Mesenteric fat pad (tissue), 1 donor: ENCODE measurements at places on chromosomes 5 and 9. TPM values are rescaled to one million over a fixed set of nuclear protein-coding genes. Genes with fewer than 3 reads are reported as not detected.

NOXA1 gene
- total RNA-seq: 3.2 TPM

NRARP gene
- total RNA-seq: 16.3 TPM

CA9 gene
- total RNA-seq: not detected

STC2 gene
- 15.5 TPM for total RNA-seq

SEMA4D gene
- total RNA-seq: 16.9 TPM

KLF4 gene
- 386 TPM for total RNA-seq

ZBTB5 gene
- 5.6 TPM for total RNA-seq

ORM2 gene
- not detected for total RNA-seq

IL31RA gene
- total RNA-seq: not detected

MOB3B gene
- total RNA-seq: 3.8 TPM

ITGA1 gene
- total RNA-seq: 62.3 TPM

PCDHGA2 gene
- total RNA-seq: 3.7 TPM

PTPN3 gene
- total RNA-seq: 6.3 TPM

SHROOM1 gene
- total RNA-seq: 10.6 TPM

DNA sequence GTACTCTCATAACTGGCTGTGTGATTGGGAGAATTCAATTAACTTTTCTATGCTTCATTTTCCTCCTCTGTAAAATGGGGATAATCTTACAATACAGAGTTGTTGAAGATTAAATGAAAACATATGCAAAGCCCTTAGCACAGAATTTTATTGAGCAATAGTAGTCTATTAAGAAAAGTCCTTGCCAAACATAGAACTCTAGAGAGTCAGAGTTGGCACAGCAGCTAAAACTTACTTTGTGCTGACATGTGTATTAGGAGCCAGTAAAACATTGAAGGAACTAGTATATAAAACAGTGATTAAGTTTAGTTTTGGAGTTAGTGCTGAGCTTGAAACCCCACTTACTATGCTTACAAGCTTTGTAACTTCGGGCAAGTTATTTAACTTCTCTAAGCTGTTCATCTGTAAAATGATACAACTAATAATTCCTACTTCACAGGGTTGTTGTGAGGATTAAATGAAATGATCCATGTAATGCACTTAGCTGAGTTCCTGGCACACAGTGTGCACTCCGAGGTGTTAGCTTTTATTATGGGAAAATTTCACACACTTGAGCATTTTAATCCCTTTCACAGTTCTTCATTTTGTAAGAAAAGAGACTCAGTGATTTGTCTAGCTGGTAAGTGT is 20.0 kb upstream of the GRIN3A start:
- no peak for DNase-seq

GRCh38 chr9:78314953-78315870 is 18.3 kb downstream of the PSAT1 start:
- peak; percentile 72 for DNase-seq

DNA sequence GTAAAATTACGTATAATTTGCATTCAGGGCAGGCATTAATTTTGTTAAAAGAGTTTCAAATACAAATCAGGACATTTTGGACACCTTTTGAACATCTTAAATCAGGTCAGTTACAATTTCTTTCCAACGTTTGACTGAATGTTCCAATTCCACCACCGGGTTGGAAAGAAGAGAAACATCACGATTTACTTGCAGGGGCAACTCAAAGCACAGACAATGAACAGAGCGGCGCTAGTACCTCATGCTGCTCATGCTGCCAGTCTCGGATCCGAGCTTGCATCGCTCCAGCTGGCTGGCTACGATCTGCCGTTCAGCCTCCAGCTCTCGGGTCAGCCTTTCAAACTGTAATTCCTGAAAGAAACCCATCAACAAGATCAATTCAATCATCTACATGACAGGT is 339.5 kb downstream of the CTNND2 start:
- DNase-seq: no peak

DNA sequence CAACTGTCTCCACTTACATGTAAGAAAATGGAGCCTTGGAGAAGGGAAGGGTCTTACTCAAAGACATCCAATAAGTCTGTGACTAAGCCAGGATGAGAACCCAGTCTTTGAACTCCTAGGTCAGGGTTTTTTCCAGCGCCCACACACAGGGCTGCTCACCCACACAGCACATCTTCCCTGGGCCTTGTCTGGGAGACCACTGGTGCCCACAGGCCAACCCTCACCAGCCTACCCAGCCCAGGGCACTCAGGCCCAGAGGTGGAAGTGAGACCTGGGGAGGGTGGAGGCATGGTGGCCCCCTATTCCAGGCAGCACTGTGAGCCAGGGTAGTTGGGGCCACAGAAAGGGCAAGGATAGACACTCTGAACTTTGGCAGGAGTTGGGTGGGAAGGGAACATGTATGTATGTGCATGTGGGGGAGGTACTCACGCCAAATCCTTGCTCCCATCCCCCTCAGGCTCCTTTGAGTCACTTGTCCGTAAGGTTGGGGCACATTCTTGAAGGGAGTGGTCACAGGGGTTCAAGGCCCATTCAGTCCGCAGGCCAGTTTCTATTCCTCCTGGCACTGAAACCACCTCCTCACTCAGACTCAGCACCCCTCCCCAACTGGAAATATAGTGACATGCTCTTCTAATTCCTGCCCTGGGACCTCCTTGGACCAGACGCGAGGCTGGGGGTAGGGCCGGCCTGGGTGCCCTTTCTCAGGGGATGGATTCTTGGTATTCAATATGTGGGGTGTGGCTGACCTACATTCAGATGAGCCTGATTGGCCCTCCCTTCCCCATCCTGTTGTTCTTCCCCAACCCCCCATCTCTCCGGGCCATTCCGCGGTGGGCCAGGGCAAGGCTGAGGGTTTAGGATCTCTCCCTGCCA is 2.9 kb upstream of the SLC4A9 start:
- no peak for DNase-seq

DNA sequence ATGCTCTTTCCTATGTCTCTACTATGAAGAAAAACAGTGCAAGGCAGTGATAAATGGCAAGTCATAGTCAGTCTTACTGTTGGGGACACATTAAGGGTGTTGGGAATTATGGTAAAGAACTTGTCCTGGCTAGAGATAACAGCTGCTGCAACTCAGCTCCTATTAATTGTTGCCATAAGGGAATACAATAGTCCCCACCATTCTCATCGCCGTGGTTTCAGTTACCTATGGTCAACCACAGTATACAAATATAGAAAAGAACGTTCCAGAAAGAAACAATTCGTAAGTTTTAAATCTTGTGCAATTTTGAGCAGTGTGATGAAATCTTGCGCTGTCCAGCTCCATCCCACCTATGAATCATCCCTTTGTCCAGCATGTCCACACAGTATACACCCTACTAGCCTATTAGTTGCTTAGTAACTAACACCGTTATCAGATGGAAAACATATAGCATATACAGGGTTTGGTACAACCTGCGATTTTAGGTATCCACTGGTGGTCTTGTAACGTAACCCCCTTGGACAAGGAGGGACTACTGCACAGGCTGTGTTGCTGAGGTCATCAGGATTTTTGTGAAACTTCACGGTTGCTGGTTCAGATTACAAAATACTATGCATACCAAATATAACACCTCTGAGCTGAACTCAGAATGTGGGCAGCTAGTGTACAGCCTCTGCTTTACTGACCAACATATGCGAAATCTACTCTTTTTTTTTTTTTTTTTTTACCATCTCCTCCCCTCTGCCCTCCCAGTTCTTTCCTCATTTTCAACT is 53.5 kb downstream of the ZFR start:
- DNase-seq: no peak

- DNase-seq: no peak
Measured at GRCh38 chr5:2111569-2112105, 228.9 kb upstream of the IRX4 start.

DNA sequence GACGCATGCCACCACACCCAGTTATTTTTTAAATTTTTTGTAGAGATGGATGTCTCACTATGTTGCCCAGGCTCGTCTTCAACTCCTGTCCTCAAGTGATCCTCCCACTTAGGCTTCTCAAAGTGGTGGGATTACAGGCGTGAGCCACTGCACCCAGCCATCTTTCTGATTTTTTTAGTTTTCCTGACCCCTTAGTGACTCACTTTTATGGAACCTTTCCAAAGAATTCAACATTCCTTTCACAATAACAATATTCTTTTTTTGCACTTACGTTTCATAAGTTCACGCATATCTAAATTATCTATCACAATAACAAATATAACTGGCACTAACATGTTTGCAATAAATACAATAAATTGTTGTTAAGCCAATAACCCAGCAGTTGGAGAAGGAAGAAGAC is 8.5 kb downstream of the ELOVL7 start:
- no peak for DNase-seq

DNA sequence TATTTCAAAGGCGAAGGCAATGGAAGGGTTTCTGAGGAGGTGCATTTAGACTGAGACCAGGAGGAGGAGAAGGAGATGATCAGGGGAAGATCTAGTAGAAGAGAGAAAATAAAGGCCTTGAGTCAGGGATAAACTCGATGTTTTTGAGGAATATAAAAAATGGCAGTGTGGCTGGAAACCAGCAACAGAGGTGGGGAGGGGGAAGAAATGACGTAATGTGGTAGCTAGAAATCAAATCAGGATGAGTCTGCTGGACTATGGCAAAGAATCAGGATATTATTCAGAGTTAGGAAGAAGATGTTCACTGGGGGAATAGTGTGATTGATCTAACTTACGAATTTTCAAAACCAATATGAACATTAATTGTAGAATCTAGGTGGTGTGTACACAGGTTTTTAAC is 1673.9 kb upstream of the WWC1 start:
- no peak for DNase-seq

DNA sequence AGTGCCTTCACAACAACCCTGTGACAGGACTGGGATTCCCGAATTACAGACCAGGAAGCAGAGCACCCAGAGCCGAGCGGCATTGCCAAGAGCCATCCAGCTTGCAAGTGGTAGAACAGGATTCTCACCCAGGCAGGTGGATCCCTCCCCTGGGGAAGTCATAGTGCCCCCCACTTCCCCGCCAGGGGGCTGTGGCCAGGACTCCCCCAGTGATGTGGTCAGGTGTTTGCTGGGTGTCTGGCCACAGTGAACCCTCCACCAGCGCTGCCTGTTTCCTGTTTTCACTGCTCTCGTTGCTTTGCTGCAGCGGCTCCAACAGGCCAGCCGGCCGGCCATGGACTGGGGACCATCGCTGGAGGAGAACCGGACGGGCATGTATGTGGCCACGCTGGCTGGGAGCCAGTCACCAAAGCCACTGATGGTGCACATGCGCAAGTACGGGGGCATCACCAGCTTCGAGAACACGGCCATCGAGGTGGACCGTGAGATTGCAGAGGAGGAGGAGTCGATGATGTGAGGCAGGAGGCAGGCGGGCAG is 19.3 kb downstream of the SLC6A7 start:
- no peak for DNase-seq

DNA sequence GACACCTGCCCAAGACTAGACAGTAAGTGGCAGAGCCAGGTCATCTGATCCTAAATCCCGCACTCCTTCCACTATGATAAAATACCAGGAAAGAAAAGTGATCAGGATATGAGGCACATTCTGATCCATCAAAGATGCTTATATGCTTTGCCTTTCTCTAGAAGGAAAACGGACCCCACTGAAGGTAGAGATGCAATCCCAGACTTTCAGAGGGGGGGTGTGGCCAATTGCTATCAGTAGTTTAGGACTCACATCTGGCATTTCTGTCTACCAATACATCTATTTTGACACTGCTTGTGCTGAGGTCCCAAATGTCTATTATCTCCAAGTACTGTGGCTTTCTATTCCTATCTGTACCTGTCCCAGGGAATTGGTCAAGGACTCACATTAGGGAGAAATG is 1.7 kb downstream of the TRIM52 start:
- no peak for DNase-seq

DNA sequence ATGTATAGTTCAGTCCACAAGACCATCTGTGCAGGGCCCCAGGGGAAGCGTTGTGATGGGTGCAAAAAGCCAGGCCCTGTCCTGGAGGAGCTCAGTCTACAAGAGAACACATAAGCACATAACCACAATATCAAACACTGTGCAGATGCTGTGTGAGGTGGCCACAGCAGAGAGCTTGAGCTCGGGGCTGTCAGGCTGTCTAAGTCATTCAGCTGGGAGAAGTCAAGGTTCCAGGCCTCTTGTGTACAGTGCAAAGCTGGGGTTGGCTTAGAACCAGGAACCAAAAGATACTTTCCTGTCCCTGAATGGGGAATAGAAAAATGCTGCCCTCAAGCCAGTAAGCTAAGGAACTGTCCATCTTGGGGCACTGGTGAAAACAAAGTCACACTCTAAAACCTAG is 75.0 kb downstream of the PRDM6 start:
- no peak for DNase-seq

- DNase-seq: no peak
Measured at GRCh38 chr5:79518718-79519117, 4.8 kb upstream of the HOMER1 start.

GRCh38 chr5:149345892-149346222 is 558 bp downstream of the GRPEL2 start:
- DNase-seq: no peak
